Activated CD4-positive, alpha-beta T cell treated with anti-CD3 and anti-CD28 coated beads for 1 hour (primary cell): ENCODE measurements at places on chromosomes 1 and 21.

GRCh38 chr1:22832414-22832786, 121.8 kb downstream of the EPHB2 start:
- DNase-seq = no peak

DNA sequence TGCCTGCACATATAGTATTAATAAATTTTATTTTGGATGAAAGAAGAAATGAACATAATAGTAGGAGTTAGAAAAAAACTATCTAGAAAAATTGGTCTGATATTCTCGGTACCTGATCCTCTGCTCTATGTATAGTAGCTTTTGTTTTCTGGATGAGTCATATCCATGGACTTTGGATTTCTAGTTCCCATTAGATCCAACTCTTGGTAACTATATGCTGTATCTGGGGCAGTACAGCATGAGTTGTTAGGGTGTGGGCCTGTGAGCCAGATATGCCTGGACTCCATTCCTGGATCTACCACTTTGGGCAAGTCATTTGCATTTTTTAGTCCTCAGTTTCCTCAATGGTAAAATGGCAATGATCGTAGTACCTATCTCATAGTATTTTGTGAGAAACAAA, 372.2 kb upstream of the PKN2 start:
- DNase-seq = no peak

DNA sequence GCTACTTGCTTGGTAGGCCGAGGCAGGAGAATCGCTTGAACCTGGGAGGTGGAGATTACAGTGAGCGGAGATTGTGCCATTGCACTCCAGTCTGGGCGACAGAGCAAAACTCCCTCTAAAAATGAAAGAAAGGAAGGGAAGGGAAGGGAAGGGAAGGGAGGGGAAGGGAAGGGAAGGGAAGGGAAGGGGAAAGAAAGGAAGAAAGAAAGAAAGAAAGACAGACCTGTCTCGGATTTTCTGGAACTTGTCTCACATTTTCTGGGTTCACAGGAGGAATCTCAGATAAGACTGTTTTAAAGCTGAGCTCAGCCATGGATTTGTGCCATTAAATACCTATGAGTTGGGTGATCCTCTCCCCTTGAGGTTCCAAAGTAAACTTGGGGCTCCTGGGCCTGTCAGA, 12.9 kb downstream of the GSTM5 start:
- DNase-seq = no peak

GRCh38 chr21:38951095-38951730, 145.5 kb downstream of the ETS2 start:
- DNase-seq = no peak

GRCh38 chr1:192002063-192002462, 156.2 kb upstream of the RGS18 start:
- no peak for DNase-seq
